ENCODE measurements at places on chromosomes 6 and 20.

DNA sequence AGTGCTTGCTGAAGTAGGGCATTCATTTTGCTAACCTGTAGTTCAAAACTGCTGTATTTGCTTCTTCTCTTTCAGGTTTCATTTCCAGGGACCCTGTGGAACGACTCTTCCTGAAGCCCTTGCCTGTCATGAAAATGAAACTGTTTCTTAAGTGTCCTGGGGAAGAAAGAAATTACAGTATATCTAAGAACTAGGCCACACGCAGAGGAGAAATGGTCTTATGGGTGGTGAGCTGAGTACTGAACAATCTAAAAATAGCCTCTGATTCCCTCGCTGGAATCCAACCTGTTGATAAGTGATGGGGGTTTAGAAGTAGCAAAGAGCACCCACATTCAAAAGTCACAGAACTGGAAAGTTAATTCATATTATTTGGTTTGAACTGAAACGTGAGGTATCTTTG, 3.4 kb upstream of the NOL7 start:
- DNase-seq = no peak

DNA sequence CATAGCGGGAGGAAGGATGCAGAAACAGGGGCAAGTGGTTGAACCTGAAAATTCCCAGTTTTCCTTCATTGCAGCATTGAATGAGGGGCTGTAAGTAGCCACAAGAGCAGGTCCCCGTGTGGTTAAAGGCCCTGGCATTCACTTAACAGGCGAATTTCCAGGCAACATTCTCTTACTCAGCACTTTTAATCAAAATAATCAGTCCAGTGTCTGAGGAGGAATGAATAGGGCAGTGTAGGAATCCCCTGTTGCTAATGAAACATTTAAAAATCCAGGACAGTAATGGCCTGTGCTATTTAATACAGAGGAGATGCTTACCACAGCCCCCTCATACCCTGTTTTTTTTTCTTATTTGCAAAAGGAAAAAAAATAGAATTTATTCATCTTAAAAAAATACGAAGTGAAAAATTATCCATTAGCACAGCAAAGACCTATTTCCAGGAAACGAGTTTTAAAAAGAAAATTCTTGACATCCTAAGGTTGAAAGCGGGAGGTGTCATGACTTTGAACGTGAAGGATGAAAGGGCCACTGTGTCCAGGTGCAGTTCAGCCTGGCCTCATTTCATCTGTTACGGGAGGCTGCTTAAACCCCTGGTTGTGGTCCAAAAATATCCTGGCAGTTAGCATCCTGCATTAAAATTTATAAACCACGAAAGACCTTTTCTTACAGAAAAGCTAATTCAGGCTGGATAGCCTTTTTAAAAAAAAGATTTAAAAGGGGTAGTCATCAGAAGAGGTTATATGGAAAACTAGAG, 20.2 kb downstream of the MYLK4 start:
- DNase-seq = no peak

GRCh38 chr6:79640146-79641111, 9.3 kb downstream of the SH3BGRL2 start:
- DNase-seq = no peak

GRCh38 chr20:61253640-61254511, 1.8 kb downstream of the CDH4 start:
- no peak for DNase-seq

DNA sequence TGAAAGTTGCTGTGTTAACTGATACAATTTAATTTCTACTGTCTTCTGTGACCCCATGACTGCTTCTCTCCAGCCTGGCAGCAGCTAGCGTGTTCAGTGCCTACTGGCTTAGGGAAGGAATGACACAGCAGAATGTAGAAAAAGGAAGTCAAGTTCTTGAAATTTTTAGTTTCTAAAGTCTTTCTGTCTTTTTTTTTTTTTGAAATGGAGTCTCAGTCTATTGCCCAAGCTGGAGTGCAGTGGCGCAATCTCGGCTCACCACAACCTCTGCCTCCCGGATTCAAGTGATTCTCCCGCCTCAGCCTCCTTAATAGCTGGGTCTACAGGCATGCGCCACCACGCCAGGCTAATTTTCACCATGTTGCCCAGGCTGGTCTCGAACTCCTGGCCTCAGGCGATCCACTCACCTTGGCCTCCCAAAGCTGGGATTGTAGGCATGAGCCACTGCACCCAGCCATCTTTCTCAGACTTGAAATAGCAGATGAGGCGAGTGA, 39.3 kb downstream of the PCNA start:
- DNase-seq = no peak
